ENCODE measurements at places on chromosomes 2 and 18.

- DNase-seq = no peak
Measured at GRCh38 chr18:34358923-34359322, 134.2 kb upstream of the NOL4 start.

- no peak for DNase-seq
Measured at GRCh38 chr2:138078153-138078552, 113.9 kb downstream of the HNMT start.

DNA sequence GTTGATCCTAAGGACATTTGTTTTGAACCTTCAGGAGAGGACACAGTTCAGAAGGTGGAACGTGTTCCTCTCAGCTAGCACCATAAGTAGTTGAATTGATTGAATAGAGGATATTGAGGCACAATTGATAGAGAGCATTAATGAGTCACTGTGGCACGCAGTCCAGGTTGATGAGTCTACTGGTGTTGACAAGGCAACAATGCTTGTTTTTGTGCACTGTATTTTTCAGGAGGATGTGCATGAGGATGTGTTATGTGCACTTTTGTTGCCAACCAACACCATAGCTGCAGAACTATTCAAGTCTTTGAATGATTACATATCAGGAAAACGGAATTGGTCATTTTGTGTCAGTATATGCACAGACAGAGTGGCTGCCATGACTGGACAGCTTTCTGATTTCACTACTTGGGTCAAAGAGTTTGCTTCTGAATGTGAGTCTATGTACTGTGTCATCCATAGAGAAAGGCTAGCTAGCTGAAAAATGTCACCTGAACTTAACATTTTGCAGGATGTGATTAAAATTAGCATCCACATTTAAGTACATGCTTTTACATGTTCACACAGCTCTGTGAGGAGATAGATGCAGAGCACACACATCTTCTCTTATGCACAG lies 140.1 kb upstream of the B3GNT2 start:
- no peak for DNase-seq

DNA sequence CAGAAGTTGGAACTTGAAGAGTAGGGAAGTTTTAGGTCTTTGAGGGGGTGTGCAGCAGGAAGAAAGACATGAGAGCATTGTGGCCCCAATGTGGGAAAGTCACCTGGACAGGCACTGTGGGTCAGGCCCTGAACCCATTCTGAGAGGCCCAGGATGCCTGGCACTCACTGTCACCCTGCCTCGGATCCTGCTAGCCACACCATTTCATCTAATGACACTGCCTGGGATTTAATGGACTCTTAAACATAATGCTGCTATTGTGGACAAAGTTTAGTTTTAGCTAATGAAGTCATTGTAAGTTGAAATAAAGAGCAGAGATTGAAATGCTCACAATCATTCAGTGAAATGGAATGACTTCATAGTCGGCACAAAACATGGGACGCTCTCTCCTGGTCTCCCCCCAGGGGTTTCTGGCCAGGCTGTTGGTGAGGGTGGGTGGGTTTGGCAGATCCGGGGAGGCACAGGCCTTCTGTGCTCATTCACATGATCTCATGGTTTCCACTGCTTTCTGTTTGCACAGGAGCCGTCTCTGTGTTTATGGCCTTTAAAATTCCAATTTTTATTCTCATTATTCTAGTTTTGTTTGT lies 141.8 kb upstream of the KLHL29 start:
- no peak for DNase-seq

- DNase-seq = no peak
Measured at GRCh38 chr2:178908810-178909209, 101.6 kb upstream of the TTN start.

- no peak for DNase-seq
Measured at GRCh38 chr2:57552885-57553284, 493.7 kb upstream of the VRK2 start.

DNA sequence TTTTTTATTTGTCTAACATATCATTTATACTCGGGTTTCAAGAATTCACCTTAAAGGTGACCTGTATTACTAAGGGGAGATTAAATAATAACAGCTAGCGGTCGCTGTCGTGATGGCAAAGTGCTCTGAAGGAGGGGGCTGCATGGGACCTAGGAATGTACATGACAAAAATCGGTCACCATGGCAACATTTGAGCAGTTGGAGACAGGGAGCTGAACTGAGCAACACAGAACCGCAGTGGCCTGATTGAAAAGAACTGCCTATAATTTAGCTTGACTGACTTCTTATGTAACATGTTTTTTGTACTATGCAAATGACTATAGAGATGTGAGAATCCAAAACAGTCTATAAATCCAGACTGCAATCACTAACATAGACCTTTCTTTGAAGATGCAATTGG lies 34.3 kb upstream of the EPHA4 start:
- DNase-seq = no peak

- DNase-seq = no peak
Measured at GRCh38 chr2:38835990-38836389, 39.7 kb downstream of the DHX57 start.

- no peak for DNase-seq
Measured at GRCh38 chr2:160491911-160492371, 1.7 kb downstream of the RBMS1 start.

GRCh38 chr18:59744271-59744721 lies 47.1 kb upstream of the CCBE1 start:
- DNase-seq = no peak

DNA sequence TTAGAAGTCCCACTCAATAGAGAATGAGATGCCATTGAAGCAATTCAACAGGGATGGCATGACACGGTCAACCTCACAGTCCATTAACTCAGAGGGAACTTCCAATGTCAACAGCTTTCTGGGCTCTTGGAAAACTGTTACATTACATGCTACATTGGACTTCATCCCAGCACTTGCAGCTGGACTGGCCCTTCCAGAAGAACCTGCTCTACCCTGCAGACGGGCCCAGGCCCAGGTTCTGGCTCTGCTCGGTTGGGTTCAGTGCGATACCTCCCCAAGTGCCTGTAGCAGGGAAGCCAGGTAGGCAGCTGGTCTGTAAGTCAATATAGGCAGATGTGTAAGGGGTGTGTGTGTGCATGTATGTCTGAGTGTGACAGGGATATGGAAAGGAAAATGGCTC lies 12.9 kb downstream of the LAMA1 start:
- DNase-seq = no peak

GRCh38 chr2:191866675-191867506 lies 20.0 kb upstream of the CAVIN2 start:
- no peak for DNase-seq

GRCh38 chr2:112869258-112869842 lies 32.8 kb upstream of the IL1B start:
- DNase-seq = no peak

GRCh38 chr2:17299891-17300540 lies 218.2 kb downstream of the RAD51AP2 start:
- no peak for DNase-seq

- no peak for DNase-seq
Measured at GRCh38 chr2:66109419-66109818, 325.5 kb upstream of the MEIS1 start.

DNA sequence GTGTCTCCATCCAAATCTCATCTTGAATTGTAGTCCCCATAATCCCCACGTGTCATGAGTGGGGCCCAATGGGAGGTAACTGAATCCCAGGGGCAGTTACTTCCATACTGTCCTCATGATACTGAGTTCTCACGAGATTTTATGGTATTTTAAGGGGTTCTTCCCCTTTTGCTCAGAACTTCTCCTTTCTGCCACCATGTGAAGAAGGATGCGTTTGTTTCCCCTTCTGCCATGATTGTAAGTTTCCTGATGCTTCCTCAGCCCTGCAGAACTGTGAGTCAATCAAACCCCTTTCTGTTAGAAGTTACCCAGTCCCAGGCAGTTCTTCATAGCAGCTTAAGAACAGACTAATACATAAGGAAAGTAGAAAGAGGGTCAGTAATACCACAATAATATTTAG lies 480.4 kb downstream of the KCNJ3 start:
- DNase-seq = no peak

DNA sequence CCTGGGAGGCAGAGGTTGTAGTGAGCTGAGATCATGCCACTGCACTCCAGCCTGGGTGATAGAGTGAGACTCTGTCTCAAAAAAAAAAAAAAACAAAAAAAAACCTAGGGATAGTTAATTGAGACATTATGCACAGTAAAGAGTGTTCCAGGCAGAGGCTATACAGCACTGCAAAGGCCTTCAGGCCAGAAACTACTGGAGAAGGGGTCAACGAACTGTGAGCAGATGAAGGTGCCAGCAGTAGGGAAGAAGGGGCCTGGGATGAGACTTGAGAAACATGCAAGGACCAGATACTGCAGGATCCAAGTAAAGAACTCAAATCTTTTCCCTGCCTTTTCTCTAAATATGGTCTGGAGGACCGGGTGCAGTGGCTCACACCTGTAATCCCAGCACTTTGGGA lies 26.0 kb upstream of the PCBP1 start:
- DNase-seq = no peak

- no peak for DNase-seq
Measured at GRCh38 chr2:66541646-66542045, 106.7 kb downstream of the MEIS1 start.

- DNase-seq = no peak
Measured at GRCh38 chr2:205869439-205869838, 187.1 kb downstream of the NRP2 start.

DNA sequence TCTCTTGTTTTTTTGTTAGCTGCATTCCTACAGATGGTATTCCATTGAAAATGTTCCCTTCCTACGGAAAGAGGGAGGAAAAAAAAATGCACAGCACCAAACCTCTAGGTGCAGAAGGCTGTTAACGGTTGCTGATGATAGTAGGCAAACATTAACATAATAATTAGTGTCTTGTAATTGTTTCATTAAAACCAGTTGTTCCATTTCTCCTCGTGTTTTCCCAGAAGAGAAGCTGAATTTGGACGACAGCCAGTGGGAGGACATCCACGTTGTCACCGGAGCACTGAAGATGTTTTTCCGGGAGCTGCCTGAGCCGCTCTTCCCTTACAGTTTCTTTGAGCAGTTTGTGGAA lies 494.7 kb downstream of the ARHGAP15 start:
- DNase-seq = no peak

GRCh38 chr2:9694661-9695234 lies 64.0 kb upstream of the YWHAQ start:
- DNase-seq = no peak

GRCh38 chr2:20196657-20197161 lies 28.2 kb downstream of the SDC1 start:
- no peak for DNase-seq

DNA sequence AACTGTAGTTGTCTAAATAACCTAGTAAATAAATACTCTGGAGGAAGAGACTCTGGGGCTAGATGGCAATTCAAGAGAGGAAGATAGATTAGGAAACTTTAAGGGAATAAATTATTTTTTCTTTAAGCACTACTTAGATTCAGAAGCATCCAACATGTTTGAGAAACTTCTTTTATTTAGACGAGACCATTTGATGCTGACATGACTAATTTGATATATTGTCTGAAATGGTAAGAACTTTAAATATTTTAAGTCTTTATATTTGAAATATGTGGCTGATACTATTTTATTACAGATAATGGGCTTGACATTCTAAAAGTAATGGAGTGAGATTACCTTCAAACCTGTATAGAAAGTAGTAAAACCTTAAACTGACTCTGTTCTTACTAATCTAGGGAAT lies 36.4 kb downstream of the PPIG start:
- DNase-seq = no peak

- peak; percentile 24 for DNase-seq
Measured at GRCh38 chr2:120983344-120983743, 247.7 kb downstream of the GLI2 start.
